Lung microvascular endothelial cell (primary cell): ENCODE measurements at places on chromosomes 13 and 19.

DNA sequence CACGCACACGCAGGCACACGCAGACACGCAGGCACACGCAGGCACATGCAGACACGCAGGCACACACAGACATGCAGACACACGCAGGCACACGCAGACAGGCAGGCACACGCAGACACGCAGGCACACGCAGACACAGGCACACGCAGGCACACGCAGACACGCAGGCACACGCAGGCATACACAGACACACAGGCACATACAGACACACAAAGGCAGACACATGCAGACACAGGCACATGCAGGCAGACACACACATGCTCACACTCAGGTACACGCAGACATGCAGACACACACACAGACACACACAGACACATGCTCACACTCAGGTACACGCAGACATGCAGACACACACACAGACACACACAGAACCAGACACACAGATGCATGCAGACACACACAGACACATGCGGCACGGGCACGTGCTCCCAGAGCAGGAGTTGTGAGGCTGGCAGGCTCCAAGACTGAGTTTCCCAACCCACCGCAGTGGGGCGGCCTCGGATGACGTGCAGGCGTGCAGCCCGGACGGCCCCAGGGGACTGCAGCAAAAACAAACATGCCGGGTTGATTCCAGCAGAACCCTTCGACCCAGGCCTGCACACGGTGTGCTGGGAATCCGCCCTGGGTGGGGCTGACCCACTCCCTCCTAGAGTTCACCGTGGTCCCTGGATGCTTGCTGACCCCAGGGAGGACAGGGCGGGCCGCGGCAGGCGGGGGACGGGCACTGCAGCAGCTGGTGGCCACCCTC lies 100.0 kb downstream of the GADD45B start:
- DNase-seq = no peak

GRCh38 chr13:77323858-77324257 lies 3.0 kb downstream of the MYCBP2 start:
- DNase-seq = no peak

DNA sequence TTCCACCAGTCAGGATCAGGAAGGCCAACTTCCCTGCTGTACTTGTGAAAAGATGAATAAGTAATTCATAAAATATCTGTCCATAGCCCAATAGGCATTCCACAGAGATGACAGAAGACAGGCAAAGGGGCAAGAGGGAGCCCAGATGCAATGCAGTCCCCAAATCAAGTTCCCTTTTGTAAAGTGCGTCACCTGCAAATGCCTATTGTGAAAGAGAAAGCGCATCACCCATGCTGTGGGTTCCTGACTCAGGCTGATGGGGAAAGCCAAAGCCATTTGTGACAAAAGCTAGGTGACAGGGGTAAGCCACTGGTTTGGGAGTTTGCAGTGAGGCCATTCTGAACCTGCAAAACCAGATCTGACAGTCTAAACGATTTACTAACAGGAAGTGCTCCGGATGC lies 157.5 kb upstream of the ZNF536 start:
- no peak for DNase-seq

GRCh38 chr19:38373907-38374331 lies 452 bp upstream of the PSMD8 start:
- DNase-seq = no peak

DNA sequence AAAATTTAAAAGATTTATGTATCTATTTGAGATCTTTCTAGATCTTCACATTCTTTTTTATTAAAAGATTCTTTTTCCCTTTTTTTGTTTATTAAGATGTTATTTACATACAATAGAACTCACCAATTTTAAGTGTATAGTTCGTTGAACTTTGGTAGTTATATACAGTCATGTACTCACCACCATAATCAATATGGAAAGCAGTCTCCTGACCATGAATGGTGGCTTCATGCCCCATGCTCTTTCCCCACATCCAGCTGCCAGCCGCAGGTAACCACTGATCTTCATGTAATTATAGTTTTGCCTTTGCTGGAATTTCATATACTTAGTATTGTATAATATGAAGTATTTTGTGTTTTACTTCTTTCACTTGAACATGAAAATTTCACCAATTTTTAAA lies 20.6 kb upstream of the GPR183 start:
- DNase-seq = no peak

GRCh38 chr13:102742101-102742500 lies 31.5 kb downstream of the TEX30 start:
- no peak for DNase-seq
